ENCODE measurements at places on chromosomes 13 and 19.

DNA sequence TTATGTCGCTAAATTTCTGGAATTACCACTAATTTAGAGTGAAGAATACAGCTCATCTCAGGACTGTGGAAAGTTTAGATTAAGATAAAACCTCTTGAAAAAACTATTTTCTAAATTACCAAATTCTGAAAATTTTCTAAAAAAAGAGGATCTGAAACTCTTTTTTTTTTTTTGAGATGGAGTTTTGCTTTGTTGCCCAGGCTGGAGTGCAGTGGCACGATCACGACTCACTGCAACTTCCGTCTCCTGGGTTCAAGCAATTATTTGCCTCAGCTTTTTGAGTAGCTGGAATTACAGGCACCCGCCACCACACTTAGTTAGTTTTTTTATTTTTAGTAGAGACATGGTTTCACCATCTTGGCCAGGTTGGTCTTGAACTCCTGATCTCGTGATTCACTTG is 16.6 kb upstream of the ZNF253 start:
- DNase-seq: no peak

DNA sequence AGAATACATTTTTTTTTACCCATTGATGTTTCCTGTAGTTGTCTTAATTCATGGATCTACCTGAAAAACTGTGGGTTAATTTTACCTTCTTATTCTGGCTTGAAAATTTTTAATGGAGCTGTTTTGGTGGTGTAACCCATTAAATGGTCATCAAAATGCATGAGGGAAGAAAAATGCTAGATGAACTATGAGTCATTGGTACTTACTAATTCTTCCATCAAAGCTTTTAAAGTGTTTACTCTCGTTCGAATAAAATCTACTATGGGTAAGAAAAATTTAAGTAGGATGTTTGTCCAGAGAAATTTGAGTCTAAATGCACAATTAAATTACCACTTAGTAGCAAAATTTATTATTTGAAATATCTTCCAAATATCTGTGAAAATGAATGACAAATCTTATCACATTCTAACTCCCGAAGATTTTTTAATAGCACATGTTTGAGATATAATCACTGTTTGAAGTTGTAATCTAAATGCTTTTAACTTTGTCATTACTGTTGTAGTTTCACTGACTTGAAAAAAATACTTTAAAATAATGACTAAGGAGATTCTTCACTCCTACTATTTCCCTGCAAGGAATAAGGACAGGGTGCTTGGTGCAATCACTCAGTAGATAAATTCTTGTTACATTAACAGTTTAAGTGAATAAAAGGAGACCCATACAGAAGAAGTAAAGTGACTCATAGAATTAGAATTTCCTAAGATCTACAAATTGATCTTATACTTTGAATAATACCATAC is 437.7 kb downstream of the IRS2 start:
- no peak for DNase-seq

DNA sequence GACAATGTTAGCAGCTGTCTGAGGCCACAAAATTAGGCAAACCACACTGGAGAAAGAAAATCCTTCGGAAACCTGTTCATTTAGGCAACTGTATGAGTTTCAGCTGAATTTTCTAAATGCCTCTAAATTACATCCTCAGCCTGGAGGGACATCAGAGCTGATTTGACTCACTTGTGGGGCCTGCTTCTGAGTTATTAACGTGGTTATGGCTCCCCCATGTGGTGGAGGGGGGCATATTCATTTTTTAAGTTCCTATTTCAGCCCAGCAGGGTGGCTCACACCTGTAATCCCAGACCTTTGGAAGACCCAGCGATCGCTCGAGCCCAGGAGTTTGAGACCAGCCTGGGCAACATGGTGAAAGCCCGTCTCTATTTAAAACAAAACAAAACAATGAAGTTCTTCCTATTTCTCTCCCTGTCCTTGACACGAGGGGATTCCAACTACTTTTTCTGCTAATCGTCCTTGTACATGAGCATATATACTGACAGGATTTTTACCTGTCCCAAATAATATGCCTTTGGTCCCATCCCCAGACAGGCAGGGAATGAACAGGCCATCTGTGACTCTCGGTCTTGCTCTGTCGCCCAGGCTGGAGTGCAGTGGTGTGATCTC is 31.5 kb upstream of the HIF3A start:
- DNase-seq: peak; percentile 49

GRCh38 chr13:25980255-25980654 is 71.6 kb downstream of the SHISA2 start:
- no peak for DNase-seq

DNA sequence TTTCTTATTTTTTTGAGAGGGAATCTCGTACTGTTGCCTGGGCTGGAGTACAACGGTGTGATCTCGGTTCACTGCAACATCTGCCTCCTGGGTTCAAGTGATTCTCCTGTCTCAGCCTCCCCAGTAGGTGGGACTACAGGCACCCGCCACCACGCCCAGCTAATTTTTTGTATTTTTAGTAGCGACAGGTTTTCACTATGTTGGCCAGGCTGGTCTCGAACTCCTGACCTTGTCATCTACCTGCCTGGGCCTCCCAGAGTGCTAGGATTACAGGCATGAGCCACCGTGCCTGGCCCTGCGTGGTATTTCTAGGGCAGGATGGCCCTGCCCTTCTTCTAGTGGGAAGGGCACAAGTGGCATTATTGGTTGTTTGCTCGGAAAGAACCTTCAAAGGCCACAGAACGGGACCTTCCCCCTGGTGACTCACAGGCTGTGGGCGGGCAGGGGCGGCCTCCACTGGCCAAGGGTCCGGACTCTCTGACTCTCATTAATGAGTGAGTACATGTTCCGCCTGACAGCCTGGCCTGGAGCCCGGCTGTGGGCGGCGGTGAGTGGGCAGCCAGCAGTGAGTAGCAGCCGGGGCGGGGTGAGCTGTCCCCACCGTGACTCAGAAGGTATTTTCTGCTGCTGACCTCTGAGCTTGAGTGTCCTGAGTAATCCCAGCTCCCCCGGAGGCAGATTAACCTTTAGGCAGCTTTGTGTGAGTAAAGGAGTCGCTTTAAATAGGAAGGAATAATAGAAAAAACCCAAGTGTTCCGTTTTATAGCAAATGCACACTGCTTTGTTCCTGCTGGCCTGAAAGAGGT is 5.1 kb downstream of the DOT1L start:
- peak; percentile 93 for DNase-seq

DNA sequence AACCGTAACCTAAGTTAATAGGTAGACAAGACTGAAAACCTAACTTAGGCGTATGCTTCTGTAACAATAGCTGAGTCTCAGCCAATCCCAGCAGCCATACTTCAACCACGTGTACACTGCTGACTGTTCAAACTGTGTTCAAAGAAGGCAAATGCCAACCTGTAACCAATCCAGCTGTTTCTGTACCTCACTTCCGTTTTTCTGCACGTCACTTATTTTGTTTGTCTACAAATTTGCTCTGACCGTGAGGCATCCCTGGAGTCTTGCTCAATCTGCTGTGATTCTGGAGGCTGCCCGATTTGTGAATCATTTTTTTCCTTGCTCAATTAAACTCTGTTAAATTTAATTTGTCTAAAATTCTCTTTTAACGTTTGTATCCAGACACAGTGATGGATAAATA is 59.2 kb downstream of the EDNRB start:
- DNase-seq: no peak

- no peak for DNase-seq
These were observed 57.0 kb downstream of the NUFIP1 start for GRCh38 chr13:44932171-44932849.

DNA sequence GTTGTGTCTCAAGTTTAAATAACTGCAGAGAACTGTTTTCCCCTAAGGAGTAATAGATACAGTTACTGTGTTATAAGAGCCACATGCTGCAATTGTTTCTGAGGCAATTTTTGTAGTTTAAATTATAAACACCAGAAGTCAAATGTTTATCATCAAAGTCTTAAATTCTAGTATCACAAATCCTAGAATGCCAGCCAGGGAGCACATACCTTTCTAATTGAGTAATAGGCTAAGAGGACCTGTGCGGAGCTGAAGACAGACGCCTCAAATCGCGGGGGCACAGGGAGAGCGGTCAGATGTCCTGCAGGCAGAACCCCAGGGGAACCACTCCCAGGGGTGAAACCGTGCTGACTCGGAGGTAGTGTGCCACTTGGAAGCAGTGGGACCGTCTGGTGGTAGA is 65.2 kb upstream of the TNFRSF19 start:
- no peak for DNase-seq

DNA sequence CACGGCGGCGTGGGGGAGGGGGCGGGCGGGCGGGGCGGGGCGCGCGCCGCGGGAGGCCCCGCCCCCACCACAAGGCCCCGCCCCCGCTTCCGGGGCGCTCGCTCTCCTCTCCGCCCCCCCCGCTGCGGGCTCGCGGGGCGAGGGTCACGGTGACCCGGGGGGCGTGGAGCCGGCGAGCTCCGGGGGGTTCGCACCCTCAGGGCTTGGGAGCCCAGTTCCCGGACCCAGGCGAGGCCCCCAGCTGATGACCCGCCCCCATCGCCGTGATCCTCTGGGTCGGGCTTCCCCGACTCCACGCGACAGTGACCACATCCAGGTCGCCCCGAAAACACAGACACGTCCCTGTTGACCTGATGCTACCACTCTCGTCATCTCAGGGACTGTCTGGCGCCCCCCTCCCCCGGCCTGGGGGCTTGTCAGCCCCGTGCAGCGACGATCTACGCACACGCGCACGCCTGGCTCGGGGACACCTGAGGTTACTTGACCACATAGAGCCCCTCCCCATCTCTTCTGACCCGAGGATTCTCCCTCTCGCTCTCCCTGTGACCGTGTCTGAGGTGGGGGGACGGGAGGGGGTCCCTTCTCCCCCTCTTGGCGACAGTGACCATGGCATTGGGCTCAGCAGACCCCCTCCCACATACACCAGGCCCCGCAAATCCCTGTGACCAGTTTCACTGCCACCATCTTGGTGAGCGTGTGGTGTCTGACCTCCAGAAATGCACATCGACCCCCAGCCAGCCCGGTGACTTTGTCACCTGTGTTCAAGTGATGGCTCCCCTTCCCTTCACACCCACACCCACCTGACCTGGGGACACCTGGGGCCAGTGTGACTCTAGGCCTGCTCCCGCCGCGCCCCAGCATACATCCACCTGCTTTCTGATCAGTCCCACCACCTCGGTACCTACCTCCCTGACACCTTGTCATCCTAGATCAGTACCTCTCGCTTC is 670 bp downstream of the MAP2K7 start:
- DNase-seq: peak; percentile 37

GRCh38 chr13:44818016-44818415 is 171.3 kb downstream of the NUFIP1 start:
- DNase-seq: no peak

DNA sequence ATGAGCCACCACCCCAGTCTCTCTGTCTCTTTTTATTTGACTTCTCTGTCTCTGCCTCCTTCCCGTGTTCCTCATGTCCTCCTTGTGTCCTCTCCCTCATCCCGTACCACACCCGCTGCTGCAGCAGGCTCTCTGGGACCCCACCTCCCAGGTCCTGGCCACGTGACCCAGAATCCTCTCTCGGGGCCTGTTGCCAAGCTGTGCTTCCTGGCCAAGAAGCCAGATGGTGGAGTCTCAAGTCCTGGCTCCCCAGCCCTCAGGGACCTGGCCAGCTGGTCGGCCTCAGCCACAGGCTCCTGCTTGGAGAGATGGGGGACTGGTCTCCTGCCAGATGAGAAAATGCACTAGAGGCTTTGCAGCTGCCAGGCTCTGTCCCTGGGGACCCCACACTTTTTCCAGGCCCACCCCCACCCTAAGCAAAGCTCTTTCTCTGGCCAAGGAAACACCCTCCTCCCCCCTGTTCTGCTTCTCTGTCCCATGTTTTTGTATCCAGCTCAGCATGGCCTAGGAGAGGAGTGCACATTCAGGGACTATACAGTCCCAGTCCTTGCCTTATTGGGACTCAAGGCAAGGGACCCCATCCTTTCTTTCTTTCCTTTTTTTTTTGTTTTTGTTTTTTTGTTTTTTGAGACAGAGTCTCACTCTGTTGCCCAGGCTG is 34.3 kb upstream of the SHKBP1 start:
- no peak for DNase-seq

DNA sequence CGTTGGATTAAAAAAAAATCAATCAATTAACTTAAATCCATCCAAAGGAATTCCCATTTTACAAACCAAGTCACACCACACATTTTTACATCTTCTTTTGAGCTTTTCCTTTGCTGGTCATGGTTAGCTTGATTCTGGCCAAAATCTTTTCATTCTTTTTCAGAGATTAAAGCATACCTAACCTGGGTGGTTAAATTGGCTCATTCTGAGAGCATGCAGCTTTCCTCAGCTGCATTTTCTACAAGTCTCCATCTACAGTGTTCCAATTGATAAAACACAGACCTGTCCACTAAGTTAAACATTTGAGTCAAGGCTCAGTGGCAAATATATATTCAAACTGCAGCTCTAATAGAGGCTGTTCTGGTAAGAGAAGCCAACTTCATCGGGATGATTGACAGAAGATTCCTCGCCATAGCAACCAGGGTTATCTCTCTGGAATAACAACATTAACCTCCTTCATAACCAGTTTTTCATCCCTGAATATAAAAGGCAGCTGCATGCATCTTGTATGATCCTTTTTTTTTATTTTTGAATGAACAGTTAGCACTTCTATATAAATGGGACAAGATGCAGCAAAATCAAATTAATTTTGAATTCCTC is 106.2 kb downstream of the DNAJC15 start:
- DNase-seq: no peak

DNA sequence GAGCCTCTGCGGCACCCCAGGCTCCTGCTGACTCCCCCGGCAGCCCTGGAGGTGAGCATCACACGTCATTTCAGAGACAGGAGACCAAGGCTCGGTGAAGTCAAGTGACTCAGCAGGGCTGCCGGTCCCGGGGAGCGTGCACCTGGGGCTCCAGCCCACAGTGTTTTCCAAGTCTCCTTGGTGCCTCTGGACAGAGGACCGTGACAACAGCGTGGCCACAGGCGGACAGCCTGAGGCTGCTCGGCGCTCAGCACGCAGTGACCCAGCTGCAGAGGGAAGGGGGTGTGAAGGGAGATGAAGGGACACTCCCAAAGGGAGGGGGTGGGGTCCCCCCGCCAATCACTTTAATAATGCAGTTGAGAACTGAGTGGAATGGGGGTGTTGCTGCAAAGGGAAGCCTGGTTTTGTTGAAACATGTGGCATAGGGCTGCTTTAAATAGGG is 17.5 kb upstream of the ASPDH start:
- DNase-seq: no peak

- no peak for DNase-seq
These were observed 36.0 kb downstream of the KEAP1 start for GRCh38 chr19:10467104-10467706.

DNA sequence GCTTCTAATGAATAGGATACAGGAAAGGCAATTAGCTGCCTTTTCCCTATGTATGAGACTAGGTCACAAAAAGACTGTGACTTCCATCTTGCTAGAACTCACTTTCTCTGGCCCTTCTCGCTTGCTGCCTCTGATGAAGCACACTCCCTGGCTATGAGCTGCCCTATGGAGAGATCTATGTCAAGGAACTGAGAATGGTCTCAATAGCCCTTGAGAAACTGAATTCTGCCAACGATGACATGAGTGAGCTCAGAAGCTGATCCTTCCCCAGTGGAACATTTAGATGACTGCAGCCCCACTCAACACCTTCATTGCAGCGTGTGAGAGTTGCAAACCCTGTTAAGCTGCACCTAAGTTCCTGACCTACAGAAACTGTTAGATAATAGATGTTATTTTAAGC is 309.8 kb downstream of the COG6 start:
- DNase-seq: no peak

Data from stimulated activated CD8-positive, alpha-beta memory T cell treated with anti-CD3 and anti-CD28 coated beads, Interleukin-15, amount 100 ng/mL, for 48 hours (primary cell).